ENCODE measurements at places on chromosomes 3 and 15.

- DNase-seq = no peak
These were observed 145.9 kb upstream of the LRRFIP2 start for GRCh38 chr3:37320276-37320675.

DNA sequence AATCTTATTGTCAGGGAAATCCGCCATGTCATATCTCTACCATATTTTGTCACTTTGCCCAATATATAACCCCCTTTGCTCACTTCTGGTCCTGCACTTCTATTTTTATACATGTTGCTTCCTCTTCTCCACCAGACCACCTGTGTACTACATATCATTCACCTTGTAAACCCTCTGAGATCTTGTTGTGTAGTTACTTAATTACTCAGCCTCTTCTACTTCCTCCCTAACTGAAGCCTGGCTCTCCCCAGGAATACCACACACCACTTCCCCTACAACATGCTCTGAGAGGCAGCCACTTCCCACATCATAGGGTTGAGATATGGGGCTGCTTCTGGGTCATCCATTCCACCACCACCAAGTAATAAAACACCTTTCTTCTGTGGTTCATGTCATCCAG lies 10.0 kb downstream of the HEXA start:
- DNase-seq = no peak

DNA sequence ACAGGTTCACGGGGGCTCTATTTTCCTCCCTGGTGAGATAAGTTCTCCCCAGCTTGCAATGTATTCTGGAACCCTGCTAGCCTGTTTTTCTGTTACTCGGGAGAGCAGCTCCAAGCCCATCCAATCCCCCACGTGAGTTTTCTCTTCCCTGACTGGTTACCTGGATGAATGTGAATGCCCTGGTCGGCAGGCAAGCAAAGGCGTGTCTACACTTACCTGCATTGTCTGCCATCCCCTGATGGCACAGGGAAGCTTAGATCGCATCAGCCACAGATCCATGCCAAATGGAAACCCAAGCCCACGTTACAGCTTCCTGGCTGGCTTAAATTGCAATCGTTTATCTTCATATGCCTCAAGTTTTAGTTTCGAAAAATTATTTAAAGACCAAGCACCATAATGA lies 149.9 kb downstream of the FOXP1 start:
- no peak for DNase-seq

- no peak for DNase-seq
These were observed 299.5 kb downstream of the CADM2 start for GRCh38 chr3:85258326-85258725.

DNA sequence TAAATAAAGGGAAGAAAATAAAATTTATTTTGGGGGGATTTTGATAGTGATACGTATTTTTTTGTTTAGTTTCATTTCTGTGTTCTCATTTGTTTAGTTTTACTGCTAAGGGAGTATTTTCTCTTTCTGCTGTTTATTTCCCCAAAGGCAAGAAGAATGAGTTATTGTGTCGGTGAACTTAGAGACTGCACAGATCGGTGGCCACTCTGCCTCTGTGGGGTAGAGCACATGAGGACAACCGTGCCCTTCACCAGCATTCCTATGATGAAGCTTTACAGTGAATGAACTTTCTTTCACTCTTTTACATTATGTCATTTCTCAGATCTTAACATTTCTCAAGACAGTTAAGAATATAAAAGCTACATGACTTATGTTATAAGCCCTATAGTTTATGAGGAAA lies 214.4 kb downstream of the OCA2 start:
- no peak for DNase-seq

Data from activated CD8-positive, alpha-beta memory T cell treated with anti-CD3 and anti-CD28 coated beads for 1 hour (primary cell).